Progenitor cell of endocrine pancreas (in vitro differentiated cells): ENCODE measurements at places on chromosomes 7 and 10.
A peak's percentile ranks its signal among the peaks of the same experiment; 100 is the strongest.

GRCh38 chr7:105006367-105007136, 7.5 kb upstream of the KMT2E start:
- no peak for DNase-seq

GRCh38 chr10:102152545-102152890, 329 bp downstream of the NOLC1 start:
- no peak for DNase-seq

DNA sequence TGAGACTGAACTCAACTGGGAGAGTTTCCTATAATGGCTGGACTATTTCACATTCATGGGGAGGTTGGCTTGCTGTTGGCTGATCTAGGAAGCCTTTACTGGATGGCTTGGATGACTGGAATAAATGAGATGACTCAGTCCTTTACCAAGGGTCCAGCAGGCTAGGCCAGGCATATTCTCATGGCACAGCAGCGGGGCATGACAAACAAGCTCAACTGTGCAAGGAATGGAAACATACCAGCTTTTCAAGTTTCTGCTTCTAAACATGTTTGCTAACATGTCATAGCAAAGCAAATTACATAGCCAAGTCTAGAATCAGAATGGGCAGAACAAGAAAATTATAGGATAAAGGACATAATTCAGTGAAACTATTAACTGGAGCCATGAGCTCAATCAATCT, 46.8 kb upstream of the CRTAC1 start:
- DNase-seq = no peak

GRCh38 chr10:64846700-64847099, 1325.5 kb downstream of the REEP3 start:
- no peak for DNase-seq

GRCh38 chr7:158837790-158838637, 8.7 kb upstream of the ESYT2 start:
- DNase-seq = no peak

DNA sequence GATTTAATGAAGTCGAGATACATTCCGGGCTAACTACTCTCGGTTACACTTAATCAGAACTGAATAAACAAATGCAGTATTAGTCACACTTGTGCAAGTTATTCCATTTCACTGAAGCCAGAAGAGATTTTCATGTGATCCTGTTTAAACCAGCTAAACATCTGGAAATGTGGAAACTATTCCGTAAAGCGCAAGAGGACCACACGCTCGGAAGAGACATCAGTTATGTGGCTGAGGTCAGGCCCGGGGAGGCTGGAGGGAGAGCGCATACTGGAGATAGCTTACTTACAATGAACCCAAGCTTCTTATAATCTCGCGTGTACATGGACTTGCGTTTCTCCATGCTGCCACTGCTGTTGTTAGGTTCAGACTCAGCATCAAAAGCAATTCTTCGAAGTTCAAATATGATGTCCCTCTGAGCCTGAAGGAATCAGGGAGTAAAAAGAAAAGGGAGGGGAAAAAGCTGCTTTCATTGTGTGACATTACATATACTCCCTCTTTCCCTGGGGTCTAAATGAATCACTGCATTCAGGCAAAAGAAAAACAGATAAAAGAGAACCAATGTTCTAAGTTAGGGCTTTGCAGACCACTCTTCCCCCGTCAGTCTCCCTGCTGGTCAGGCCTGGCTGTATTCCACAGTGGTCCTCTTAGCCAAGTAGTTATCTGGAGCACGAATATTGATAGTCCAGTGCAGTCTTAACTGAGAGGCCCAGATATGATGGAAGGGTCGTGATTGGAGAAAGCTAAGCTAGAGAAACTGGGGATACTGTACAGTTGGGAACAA, 237.4 kb downstream of the ELMO1 start:
- DNase-seq = no peak

GRCh38 chr10:61359452-61359851, 93.7 kb downstream of the TMEM26 start:
- DNase-seq = no peak

- no peak for DNase-seq
Measured at GRCh38 chr10:119395280-119396007, 147.1 kb downstream of the RGS10 start.

GRCh38 chr7:57769131-57769530, 319.2 kb downstream of the ZNF716 start:
- no peak for DNase-seq

- DNase-seq = no peak
Measured at GRCh38 chr10:1209355-1209979, 153.3 kb downstream of the WDR37 start.

GRCh38 chr7:86002858-86003257, 640.9 kb upstream of the GRM3 start:
- no peak for DNase-seq

- DNase-seq = no peak
Measured at GRCh38 chr10:98569853-98570252, 123.1 kb upstream of the HPS1 start.

DNA sequence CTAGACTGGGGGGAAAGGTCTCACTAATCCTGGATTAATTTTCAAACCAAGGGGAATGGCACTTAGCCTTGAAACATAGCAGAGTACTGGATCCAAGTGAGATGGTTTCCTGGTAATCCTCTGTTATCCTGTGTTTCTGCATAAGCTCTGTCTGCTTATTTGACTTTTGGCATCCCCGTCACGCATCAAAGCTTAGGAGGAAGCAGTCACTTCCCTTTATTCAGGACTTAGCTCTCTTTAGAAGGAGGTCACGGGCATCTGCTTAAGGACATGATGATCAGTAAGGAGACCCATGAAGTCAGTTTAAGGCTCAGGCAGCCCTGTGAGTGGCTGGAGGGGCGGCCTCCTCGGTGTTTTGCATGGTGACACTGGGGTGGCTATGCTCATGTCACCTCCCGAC, 30.0 kb downstream of the TSPAN15 start:
- DNase-seq = no peak

- no peak for DNase-seq
Measured at GRCh38 chr10:92729886-92730285, 40.1 kb downstream of the HHEX start.

- no peak for DNase-seq
Measured at GRCh38 chr7:13724191-13724976, 265.1 kb downstream of the ETV1 start.

DNA sequence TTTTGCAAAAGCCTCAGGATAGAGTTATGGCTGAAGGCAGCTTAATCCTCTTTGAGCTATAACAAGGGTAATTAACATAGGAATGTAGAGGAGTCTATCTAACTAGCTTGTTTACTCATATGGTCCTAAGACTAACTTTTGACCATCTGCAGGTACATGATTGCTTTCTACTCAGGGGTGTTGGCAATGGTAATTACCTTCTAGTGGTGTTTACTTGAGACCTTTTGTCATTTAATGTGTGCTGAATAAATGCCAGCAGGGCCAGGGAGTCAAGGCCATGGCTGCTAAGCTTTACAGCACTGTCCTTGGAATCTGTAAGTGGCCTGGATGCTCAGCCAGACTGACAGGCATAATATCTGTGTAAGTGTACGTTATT, 1325.0 kb downstream of the XPNPEP1 start:
- no peak for DNase-seq

- no peak for DNase-seq
Measured at GRCh38 chr10:129098517-129098916, 368.5 kb upstream of the MGMT start.

GRCh38 chr7:123242467-123243092, 42.8 kb upstream of the SLC13A1 start:
- no peak for DNase-seq

GRCh38 chr7:135756191-135756590, 7.6 kb upstream of the FAM180A start:
- DNase-seq = no peak

- DNase-seq = no peak
Measured at GRCh38 chr10:110793128-110793812, 78.5 kb upstream of the PDCD4 start.

GRCh38 chr10:103910442-103911012, 7.5 kb downstream of the STN1 start:
- no peak for DNase-seq

- DNase-seq = no peak
Measured at GRCh38 chr10:70890917-70891431, 2.6 kb upstream of the PCBD1 start.

- DNase-seq = no peak
Measured at GRCh38 chr7:131400681-131401176, 73.1 kb downstream of the MKLN1 start.

DNA sequence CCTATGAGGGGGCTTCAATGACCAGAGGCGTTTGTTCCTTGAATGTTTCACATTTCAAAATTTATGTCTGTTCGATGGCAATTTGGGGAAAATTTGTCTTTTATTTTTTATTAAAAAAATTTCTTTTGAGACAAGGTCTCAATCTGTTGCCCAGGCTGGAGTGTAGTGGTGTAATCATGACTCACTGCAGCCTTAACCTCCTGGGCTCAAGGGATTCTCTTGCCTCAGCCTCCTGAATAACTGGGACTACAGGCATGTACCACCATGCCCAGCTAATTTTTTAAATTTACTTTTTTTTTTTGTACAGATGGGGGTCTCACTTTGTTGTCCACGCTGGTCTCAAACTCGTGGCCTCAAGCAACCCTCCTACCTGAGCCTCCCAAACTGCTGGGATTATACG, 39.7 kb downstream of the OTUD1 start:
- DNase-seq = no peak

- DNase-seq = no peak
Measured at GRCh38 chr7:133699386-133699785, 427.8 kb upstream of the LRGUK start.

GRCh38 chr10:5952731-5953385, 24.5 kb downstream of the IL15RA start:
- DNase-seq = no peak

- no peak for DNase-seq
Measured at GRCh38 chr7:110400411-110400810, 690.5 kb upstream of the LRRN3 start.

DNA sequence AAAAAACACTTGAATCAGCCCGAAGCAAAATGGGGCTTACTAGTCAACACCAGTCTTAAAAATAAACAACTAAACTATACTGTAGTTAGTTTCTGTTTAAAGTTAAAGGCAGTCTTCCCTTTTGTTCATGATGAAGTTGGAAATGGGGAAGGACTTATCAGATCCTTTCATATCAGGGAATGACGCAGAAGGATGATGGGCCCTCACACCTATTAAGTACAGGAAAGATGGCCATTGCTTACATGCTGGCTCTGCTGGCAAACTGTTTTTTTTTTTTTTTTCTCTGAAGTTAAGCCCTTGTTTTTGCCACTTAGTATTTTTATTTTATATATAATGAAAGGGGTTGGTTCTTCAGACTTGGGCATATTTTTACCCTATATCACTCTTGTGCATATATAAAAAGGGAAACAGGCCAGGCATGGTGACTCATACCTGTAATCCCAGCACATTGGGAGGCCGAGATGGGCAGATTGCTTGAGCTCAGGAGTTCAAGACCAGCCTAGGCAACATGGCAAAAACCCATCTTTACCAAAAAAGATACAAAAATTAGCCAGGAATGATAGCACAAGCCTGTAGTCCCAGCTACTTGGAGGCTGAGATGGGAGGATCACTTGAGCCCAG, 16.6 kb upstream of the NRBF2 start:
- DNase-seq = no peak

- DNase-seq = no peak
Measured at GRCh38 chr7:67870396-67870795, 873.8 kb downstream of the TYW1 start.

GRCh38 chr10:120221873-120222485, 235.0 kb upstream of the PLPP4 start:
- DNase-seq = peak; percentile 24

DNA sequence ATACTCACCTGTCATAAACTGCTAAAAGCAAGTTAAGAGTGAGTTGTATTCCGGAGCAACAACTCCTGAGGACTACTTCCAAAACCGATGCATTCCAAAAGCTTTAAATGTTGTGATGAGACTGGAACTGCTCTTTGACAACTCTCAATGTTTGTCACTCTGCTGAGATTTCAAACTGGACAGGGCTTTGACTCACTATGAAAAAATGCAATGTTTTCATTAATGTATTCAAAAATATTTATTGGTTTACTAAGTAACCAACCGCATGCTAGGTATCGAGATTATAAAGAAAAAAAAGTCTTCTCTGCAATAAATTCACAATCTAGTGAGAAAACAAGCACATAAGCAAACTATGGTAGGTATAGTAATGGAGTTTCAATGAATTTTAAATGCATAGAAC, 107.9 kb upstream of the GNAI1 start:
- no peak for DNase-seq

- no peak for DNase-seq
Measured at GRCh38 chr7:146177301-146177700, 60.7 kb downstream of the CNTNAP2 start.

- no peak for DNase-seq
Measured at GRCh38 chr7:141390339-141390738, 160.9 kb upstream of the AGK start.

DNA sequence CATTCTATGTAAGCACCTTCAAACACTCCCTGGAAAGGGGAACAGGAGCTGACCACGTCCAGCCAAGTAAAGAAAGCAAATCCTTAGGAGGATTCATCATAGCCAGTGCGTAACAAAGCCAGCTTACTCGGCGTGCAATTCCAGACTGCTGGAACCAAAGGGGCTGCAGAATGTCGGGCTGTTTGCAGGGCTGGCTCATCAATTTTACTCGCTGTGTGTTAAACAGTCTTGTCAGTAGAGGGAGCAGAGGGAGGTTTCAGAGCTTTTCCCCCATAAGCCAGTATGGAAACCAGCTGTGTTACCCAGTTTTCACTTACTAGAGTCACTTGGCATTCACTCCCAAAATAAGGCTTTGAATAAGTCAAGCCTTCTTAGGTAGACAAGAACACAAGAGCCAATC, 127.1 kb downstream of the KMT2E start:
- no peak for DNase-seq

DNA sequence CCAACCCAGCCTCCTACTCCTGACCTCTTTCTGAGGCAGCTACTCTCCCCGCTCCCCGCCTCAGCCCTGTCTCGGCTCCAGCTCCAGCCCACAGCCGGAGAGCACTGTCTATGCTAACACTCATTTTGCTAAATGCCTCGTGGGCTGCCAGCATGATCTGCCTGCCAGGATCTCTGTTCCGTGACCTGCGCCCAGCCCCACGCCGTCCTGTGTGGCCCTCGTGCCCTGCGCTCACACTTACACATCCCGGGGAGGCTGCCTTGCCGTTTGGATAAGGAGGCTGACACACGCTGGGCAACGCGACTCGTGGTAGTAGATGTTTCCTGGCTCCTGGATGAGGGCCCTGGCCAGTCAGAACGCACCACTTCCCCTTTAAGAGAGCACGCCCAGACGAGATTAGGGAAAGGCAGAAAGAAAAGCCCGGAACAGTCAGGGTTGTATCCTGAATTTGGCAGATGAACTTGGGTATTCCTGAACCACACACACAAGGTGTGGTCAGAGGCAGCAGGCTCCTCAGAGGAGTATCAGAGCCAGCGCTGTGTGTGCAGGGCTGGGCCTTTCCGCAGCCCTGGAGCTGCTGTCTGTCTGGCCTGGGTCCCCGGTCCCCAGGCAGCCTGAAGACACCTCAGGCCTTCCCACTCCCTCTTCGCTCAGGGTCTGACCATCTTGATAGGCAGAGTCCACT, 97.7 kb upstream of the EFCAB10 start:
- DNase-seq = no peak
